BE2C (cell line): ENCODE measurements at places on chromosomes 7 and 10.
A peak's percentile ranks its signal among the peaks of the same experiment; 100 is the strongest.

DNA sequence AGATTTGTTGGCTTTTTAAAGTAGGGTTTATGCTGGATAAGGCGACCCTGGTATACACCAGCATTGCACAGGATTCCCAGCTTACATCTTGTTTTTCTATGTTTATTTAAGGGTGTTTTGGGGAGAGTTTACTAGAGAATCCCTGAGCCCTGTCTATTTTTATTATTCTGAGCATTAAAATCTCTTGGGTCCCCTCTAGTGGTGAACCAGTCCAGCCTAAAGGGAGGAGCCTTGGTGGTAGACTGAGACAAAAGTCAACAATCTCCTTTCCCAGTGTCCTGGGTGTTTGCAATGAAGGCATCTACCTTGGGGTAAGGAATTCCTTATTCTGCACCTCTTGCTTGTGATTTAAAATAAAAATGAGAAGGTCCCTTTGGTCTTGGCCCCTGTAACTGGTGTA is 38.2 kb downstream of the ANTXRL start:
- DNase-seq, result no peak

DNA sequence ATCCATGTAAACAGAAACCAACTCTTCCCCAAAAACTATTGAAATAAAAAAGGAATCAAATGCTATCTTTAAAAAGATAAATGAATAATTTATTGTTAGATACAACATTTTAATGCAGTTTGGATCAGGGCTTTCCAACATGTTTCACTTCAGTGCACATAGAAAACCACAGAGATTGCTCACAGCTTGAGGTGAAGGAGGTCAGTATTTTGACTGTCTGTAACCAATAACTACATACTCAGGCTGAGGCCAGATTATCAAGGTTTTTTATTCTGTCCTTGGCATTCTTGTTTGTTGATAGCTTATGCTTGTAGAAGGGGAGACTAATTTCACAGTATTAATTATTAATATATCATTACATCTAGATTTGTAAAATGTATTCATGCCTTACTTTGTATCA is 195.5 kb downstream of the PRKG1 start:
- DNase-seq, result no peak

DNA sequence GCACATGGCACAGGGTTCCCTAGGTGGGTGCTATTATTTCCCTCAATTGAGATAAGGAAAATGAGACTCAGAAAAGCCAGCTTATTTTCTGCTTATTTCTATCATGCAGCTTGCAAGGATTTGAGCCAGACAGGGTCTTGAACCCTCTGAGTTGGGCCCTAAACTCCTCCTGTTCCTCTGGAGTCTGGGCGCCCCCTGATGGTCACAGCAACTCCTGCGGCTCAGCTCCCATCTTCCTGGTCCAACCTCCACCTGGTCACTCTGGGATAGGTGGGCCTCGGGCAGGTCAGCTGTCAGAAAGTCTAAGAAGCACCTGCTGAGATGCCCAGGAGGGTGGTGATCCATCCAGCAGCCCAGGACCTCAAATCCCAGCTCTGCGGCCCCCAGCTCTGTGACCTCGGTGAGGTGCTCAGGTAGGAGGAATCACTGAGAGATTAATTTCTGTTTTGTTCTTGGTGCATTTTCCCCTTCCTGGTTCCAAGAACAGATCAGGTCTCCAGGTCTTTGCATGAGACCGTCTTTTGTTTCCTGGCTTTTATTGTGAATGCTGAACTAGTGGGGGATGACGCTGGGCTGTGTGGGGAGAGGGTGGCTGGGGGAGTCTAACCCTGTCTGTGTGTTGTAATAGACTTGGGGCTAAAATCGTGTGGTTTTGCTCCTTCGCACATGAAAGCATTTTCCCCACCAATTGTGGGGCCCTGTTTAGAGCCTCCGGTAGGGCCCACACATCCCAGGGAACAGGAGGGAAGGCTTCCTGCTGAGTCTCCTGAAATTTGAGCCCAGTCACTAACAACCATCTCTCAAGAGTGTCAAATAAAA is 32.8 kb downstream of the TMEM130 start:
- peak; percentile 55 for DNase-seq

- DNase-seq, result no peak
Observed at GRCh38 chr10:133079836-133080682, 7.7 kb upstream of the ADGRA1 start.

GRCh38 chr7:11923376-11923930 is 91.5 kb upstream of the THSD7A start:
- no peak for DNase-seq

- DNase-seq, result no peak
Observed at GRCh38 chr7:157825325-157825724, 488.5 kb downstream of the DNAJB6 start.

DNA sequence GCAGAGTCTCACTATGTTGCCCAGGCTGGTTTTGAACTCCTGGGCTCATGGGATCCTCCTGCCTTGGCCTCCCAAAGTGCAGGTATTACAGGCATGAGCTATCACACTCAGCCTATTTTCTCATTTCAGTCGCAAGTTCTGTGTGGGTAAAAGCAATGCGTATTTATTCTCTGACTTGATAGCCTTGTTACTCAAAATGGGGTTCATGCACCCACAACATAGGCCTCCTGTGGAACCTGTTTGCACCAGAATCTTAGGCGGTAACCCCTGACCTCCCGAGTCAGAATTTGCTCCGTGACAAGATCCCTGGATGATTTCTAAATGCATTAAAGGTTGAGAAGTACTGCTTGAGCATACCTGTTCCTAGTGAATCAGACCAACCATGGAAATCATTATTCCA is 7.3 kb downstream of the IL2RA start:
- DNase-seq, result no peak

- no peak for DNase-seq
Observed at GRCh38 chr10:20289070-20289828, 473.0 kb downstream of the PLXDC2 start.

GRCh38 chr7:33093266-33093665 is 15.9 kb downstream of the RP9 start:
- DNase-seq, result no peak

- DNase-seq, result no peak
Observed at GRCh38 chr7:84294847-84295455, 100.4 kb upstream of the SEMA3A start.

GRCh38 chr10:89470628-89471027 is 56.3 kb downstream of the IFIT5 start:
- no peak for DNase-seq

DNA sequence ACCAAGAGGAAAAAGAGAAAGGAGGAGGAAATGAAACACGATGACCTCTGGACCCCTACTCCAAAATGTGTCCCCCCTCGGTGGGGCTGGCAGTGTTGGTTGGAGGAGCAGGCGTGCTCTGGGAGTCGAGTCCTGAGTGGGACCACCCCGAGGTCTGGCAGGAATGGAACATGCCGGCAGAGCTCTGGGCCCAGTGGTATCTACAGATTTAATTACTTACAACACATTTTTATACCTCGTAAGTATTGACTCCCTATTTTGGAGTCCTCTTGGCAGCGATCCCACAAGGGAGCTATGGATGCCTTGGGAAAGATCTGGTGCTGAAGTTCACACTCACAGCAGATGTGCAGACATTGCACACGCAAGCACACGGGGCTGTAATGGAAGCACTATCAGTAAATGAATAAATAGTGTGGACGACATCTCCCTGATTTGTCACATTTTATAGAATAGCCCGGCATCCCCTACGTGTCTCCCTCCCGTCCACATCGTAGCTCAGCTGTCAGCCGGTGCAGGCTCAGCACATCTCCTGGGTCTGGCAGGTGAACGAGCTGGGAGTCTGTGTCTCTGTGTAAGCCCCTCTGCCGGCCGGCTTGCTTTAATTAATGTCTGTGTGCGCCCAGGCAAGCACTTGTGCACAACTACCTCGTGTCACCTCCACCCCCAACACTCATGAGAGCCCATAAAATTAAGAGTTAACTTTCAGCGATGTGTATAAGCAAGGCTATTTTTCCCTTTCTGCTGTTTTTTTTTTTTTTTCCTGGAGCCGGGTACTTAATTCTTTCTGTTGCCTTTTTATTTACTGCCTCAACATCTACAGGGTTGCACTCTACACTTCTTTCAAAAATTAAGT is 603.2 kb downstream of the LRMDA start:
- DNase-seq, result peak; percentile 55

DNA sequence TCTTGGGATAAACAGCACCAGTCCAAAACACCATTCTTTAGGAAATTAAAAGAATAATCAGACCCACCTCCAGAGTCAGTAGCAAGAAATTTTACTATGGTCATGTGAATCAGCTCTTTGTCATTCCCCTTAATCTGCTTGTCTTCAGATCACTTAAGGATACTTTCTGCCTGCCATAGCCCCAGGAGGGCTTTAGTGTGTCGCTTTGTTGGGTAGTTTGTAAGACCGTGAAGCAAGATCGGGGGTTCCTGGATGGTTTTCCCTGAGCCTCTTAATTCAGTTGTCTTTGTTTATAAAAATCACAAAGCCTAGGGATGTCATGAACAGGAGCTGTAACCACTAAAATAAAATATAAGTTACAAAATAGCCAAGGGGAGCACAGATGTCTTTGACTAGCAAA is 223.6 kb downstream of the RELN start:
- no peak for DNase-seq

- DNase-seq, result no peak
Observed at GRCh38 chr10:18196806-18197550, 56.8 kb downstream of the CACNB2 start.

DNA sequence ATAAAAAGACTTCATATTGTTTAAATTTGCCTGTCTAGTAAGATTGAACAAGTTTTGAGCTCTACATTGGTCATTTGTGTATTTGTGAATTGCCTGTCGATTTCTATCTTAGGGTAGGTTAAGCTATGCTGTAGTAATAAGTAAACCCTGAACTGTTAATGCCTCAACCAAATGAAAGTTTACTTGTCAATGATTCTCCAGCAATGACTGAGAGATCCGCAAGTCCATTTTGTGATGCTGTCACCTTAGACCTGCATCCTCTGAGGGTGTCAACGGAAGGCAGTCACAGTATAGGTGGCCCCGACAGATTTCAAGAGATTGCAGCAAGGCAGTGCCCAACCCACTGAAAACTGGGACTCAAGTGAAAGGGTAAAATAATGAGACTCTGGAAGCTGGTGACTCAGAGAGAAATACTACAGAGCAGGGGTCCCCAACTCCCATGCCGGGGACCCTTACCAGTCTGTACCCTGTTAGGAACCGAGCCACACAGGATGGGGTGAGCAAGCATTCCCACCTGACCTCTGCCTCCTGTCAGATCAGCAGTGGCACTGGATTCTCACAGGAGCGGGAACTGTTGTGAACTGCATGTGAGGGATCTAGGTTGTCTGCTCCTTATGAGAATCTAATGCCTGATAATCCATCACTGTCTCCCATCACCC is 10.8 kb upstream of the PHYH start:
- no peak for DNase-seq

DNA sequence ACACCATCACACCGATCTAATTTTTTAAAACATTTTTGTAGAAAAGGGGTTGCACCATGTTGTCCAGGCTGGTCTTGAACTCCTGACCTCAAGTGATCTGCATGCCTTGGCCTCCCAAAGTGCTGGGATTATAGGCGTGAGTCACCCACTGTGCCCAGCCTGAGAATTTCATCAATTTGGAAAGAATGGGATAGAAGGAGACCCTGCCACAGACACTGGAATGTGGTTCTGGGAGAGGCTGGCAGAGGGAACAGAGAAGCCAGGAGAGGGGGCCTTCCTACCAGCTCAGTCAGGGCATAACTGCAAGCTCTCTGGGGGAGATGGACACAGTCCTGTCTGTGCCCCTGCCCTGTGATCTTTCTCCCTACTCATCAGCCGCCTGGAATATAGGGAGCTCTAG is 42.1 kb upstream of the MKRN1 start:
- DNase-seq, result no peak

- DNase-seq, result no peak
Observed at GRCh38 chr10:123323884-123324283, 169.7 kb downstream of the BUB3 start.

DNA sequence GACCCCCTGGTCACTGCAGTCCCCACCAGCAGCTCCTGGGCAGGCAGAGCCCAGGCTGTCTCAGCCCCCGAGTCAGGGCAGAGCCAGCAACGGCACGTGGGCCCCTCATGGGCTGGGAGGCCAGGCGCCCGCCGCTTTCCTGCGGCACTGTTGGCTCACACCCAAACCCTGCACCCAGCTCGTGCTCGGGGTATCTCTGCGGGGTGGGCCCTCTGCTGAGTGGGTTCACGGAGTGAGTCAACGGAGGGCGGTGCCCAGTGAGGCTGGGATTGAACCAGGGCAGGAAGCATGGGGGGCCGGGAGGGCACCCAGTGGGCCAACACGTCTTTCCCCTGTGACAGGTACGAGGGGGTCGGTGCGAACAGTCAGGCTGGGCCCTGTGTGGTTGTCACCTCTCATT is 28.9 kb downstream of the ADAP1 start:
- peak; percentile 55 for DNase-seq

GRCh38 chr7:73856941-73857340 is 4.0 kb upstream of the TMEM270 start:
- no peak for DNase-seq

DNA sequence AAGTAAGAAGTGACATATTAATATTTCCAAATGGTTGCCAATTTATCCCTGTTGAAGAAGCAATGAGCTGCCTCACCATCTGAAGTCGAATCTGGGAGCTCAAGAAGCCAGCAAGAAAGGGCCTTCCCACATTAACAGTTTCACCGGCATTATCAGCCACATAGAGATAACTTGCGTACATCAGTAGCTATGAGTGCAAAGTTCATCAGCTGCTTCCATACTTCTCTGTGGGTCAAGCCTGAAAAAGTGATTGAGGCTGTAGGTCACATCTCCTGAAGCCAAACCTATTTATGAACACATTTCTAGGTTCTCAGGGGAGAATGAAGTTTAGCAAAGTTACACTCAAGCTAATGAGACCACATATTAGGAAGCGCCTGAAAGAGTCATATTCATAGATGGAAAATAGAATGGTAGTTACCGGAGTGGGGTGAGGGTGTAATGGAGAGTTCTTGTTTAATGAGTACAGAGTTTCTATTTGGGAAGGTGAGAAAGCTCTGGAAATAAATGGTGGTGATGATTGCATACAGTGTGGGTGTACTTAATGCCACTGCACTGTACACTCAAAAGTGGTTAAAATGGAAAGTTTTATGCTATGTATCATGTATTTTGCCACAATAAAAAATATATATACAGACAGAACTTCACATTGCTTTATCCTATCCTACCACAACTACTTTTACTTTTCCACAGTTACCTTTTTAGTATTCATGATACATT is 189.3 kb upstream of the SP4 start:
- no peak for DNase-seq
